ENCODE measurements at places on chromosomes 6 and 20.
A peak's percentile ranks its signal among the peaks of the same experiment; 100 is the strongest.

GRCh38 chr6:44332585-44332984 lies 9.9 kb upstream of the SPATS1 start:
- DNase-seq, result no peak

DNA sequence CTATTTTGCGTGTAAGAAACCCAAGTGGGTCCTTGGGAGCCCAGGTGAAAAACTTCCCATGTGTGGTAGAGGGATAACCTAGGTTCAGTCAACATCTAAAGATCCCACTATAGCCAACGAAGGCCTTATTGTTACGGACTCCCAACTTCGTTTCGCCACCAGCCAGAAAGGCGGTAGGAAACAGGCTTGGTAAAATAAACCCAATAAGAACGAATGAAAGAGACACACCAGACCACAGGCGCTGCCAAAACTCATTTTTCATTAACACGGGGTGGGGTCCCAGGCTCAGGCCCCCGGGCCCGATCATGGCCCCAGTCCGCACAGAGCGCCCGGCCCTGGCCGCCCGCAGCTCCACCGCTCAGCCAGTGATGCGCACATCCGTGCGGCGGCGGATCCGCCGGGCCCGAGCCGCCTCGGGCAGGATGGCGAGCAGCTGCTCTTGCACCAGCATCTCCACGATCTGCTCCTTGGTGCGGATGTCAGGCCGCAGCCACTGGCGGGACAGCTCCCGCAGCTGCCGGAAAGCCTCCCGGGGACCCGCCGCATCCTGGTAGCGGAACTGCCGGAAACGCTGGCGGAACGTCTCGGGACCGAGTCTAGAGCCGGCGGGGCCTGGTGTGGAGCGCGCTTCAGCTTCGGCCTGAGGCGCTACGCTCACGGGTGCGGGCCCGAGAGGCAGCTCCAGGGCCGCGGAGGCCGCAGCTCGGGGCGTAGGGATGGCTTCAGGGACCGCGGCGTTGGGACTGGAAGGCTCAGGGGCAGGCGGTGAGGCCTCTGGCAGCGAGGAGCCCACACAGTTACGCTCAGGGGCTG lies 709 bp downstream of the SCAND1 start:
- peak; percentile 52 for DNase-seq

GRCh38 chr6:158559895-158560835 lies at the start of gene TMEM181:
TMEM181 (plus strand) TSS chr6:158560091; CDS start chr6:158560225, 134 bp downstream.
- DNase-seq, result peak; percentile 55

- no peak for DNase-seq
These were observed 22.4 kb downstream of the EDN3 start for GRCh38 chr20:59322585-59323454.

GRCh38 chr6:72417759-72418158 lies 204.1 kb upstream of the KCNQ5 start:
- no peak for DNase-seq

DNA sequence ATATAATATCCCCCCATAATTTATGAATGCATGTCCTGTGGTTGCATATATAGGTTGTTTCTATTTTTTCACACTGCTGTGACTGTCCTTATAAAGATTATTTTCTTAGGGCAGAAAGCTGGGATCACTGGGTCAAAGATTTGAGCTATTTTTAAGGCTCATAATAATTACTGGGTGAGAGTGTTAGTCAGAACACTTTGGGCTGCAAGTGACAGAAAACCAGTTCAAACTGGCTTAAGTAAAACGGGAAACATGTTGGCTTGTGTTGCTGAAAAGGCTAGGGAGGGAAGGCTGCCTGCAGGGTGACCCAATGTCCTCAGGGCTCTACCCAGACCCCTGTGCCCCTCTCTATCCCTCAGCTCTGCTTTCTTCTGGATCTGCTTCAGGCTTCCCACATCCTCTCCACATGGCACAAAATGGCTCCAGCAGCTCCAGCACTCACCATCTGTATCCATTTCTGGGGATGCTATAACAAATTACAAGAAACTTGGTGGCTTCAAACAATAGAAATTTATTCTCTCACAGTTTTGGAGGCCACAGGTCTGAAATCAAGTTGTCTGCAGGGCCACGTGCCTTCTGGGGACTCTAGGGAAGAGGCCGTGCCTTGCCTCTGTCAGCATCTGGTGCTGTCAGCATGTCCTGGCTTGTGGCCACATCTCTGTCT lies 33.1 kb upstream of the MLN start:
- no peak for DNase-seq

DNA sequence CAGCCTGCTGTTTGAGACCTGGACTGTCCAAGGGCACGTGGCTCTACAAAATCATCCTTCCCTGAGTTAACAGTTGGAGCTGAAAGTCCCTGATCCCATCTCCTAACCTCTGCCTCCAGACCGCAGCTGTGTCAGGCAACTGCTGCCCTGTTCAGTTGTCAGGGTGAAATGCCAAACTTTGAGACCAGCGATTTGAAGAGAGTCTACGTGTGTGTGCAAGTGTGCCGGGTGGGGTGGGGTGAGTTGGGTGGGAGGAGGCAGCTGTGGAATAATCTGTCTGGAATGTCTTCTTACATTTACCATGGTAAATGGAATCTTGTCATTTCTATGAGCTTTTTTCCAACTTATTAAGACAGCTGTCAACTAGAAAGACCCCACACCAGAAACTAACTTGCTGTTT lies 81.0 kb upstream of the FAM8A1 start:
- no peak for DNase-seq

DNA sequence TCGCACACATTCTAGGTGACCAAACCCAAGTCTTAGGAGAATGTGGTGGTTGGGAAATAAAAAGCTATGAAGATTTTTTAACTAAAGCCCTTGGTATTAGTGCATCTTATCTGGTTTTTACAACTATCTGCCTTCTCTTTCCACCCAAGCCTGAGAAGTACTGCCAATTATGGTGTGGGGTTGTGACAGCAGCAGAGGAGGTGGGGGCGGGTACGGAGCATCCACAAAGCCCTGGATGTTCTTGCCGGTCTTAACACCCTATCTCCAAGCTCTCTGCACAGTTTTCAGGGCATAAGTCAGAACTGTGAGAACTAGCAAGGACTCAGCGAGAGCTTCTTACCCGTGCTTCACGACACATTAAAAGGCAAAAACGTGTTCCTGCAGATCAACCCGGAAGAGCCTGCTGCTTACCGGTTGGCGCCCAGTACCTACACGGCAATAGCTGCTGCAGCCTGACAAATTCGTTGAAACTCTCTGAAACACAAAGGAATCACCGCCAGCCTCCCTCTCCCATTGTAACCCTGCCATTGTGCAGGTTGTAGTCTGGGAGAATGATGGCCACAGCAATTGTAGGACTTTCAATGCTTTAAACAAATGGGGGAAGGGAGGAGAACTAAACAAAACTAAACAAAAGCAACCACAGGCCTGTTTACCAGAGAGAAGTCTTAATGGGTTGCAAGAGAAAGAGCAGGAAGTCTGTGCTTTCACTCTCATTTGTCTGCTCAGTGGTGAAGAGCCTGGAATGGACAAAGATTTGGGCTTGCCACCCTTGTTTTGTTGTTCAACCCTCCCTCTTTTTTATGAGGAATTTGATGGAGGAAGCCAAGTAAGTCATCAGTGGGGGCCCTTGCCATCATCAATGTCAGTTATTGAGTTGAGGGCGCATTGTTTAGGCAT lies 461.0 kb upstream of the JARID2 start:
- no peak for DNase-seq

DNA sequence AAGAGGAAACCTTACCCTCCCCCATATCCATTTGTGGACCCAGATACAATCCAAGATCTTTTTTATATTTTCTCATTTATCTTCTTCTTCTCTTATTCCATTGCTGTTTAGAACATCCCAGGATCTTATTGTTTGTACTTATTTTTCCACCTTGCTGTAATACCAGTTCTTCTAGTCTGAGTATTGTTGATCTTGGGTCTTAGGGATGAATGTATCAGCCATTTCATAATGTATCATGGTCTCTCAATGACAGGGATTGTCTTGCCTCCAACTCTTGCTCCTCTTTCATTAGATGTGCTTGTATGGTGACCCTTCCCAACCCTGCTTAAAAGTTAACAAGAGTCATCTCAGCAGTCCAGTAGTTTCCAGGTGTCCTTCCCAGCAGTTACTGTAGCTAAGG lies 63.3 kb downstream of the MAP3K4 start:
- DNase-seq, result no peak

DNA sequence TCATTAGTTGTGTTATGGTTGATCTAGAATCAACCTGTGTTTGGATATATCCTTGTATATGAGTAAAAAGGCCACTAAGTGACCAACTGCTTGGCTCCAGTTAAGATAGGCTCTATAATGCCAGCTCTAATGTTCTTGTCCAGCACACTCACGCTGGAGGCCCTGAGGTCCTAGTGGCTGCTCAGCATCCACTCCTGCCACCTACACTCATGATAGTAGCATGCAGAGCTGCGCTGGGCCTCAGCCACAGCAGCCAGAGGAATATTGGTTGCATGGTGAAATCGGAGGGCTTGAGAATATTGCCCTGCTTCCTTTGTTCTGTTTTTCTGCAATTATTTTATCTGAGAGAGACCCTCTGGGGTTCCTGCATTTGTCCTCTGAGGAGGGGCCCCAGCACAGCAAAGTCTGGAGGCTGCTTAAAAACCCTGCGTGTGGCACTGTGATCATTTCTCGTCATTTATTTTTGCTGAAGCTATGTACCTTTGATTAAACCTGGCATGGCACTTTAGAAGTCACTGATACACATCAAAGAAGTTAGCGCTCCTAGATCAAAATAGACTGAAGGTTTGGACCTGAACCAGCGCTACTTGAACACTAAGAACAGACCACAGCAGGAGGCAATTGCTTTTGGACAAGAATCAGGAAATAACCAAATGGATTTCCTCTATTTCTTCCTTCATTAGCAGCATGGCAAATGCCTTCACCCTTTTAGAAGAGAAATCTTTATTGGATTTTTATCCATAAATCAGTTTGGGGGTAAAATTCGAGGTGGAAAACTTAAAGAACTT lies 398.4 kb upstream of the ID4 start:
- no peak for DNase-seq

DNA sequence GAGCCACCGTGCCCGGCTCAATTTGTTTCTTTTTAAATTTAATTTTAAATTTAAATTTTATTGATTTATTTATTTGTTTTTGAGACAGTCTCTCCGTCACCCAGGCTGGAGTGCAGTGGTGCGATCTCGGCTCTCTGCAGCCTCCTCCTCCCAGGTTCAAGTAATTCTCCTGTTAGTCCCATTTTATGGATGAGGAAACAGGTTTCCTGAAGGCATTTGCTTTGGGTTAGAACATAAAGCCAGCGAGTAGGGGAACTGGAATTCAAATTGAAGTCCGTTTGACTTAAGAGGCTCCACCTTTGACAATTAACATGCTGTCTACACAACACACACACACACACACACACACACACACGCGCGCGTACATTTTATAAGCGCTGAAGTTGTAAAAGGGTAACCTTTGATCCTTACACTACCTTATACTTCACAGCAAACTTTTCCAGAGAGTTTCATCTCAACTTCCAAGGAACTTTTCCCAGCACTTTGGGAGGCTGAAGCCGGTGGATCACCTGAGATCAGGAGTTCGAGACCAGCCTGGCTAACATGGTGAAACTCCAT lies 232.0 kb downstream of the BCAS1 start:
- no peak for DNase-seq

DNA sequence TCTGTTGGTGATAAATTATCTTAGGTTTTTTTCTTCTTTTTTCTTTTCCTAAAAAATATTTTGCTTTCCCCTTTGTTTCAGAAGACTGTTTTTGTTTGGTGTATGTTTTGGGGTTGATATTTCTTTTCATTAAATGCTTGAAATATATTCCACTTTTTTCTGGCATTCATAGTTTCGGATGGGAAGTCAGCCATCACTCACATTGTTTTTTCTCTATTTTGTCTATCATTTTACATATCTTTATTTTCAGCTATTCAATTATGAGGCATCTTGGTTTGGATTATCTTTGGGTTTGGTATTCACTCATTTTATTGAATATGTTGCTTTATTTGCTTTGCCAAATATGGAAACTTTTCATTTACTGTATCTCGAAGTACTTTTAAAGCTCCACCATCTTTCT lies 600.5 kb upstream of the EYS start:
- no peak for DNase-seq

DNA sequence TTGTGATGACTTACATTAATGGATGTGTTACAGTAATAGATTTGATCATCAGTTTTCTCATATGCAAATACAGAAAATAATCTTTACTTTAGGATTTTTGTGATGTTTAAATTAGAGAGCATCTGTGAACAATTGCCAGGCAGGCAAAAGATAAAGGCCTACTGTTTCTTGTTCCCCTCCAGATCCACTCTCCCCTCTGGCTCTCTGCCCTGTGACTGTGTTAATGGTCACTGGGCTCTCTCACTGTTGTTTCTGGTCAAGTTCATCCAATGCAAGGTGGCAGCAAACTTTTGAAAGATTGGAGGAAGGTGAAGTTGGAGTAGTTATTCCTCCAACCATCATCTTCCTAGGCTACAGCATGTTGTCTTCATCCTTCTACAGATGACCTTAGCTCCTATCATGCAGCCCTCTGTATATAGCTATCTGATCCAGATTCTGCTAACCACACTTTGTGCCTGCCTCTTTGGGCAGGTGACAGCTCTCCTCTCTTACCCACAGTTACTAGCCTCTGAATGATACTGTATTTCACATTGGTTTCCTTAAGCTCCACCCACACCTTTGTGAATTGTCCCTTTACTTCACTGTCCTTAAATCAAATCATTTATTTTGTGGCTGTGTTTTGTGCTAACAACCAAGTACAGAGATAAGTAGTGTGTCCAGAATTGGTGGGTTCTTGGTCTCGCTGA lies 48.9 kb upstream of the ARG1 start:
- no peak for DNase-seq

DNA sequence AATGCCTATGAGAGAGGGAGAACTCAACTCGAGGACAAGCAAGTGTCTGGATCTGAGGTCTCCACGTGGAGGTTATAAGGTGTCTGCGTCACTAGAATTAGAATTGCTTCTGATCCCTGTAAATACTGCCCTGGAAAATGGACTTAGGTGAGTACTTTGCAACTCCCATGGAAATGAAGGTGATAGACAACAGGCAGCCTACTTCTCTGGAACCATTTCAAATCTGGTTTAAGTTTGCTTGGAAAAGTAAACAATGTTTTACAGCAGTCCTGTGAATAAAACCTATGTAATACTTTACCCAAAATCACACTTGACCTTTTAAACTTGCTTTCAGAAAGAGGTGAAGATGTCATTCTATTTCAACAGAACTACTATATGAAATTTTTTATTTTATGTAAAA lies 70.1 kb upstream of the TENT5A start:
- DNase-seq, result no peak

GRCh38 chr6:139967497-139967896 lies 593.0 kb upstream of the CITED2 start:
- no peak for DNase-seq

DNA sequence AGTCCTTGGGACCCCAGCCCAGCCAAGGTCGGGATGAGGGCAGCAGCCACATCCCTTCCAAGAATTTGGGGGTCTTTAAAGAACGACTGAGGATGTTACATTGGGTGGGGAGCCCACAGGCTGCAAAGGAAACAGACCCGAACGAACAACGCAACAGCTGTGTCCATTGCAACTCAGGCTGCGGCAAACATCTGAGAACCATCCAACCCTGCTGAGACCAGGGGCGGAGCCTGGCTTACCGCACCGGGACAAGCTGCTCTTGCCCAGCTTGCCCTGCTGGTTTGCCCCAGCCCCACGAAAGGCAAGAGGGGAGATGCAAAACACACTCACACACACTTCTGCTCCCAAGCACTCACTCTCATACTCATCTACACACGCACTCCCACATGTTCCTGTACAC lies 21.5 kb upstream of the TAF4 start:
- DNase-seq, result no peak

GRCh38 chr6:26342106-26343004 lies 22.6 kb upstream of the BTN3A2 start:
- DNase-seq, result no peak
